ENCODE measurements at places on chromosomes 5 and 9.

- no peak for DNase-seq
These were observed 28.4 kb downstream of the PCDHGC5 start for GRCh38 chr5:141517312-141517711.

DNA sequence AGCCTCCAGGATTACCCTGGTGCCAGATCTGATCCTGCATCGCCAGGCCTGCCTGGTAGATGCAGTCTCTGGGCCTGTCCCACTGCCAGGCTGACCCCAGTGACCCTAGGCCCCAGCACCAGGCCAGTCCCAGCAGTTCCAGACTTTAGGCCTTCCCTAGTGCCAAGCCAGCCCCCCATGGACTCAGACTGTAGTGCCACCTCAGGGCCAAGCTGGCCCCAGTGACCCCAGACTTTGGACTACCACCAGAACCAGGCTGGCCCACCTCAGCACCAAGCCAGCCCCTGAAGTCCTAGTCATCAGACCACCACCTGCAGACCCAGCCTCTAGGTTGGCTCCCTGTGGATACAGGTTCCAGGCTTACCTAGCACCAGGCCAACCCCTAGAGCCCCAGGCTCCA lies 142.5 kb downstream of the PJA2 start:
- DNase-seq, result no peak

- DNase-seq, result no peak
These were observed 201.3 kb upstream of the IL12B start for GRCh38 chr5:159531554-159532105.

DNA sequence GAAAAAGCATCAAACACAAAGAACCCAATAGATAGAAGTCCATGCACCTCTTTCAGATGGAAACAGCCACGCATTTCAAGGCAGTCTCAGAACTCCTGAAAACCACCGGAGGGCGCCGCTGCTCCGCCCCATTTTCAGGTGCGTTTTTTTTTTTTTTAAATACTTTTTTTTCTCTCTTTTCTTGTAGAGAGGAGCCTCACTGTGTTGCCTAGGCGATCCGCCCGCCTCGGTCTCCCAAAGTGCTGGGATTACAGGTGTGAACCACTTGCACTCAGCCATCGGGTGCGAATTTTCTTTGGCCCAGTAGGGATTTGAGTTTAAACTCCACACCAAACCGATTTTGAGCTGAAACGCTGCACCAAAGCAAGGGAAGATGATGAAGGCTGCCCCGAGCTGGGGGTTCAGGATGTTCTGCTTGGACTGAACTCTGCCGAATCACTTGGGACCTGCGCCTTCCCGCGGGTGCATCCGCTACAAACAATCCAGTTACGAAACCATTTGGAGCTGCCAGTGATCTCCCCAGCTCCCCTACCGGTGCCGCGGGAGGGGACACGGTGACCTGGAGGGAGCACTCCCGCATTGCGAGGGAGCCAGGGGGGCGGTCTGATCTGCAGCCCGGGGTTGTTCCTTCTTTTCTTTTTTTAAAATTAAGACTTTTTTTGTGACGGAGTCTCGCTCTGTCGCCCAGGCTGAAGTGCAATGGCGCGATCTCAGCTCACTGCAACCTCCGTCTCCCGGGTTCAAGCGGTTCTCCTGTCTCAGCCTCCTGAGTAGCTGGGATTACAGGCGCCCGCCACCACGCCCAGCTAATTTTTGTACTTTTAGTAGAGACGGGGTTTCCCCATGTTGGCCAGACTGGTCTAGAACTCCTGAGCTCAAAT lies 1.4 kb downstream of the PTGR1 start:
- DNase-seq, result peak; percentile 37

GRCh38 chr5:83723031-83723430 lies 2.4 kb upstream of the HAPLN1 start:
- no peak for DNase-seq

GRCh38 chr5:15267966-15268365 lies 232.0 kb upstream of the FBXL7 start:
- no peak for DNase-seq

DNA sequence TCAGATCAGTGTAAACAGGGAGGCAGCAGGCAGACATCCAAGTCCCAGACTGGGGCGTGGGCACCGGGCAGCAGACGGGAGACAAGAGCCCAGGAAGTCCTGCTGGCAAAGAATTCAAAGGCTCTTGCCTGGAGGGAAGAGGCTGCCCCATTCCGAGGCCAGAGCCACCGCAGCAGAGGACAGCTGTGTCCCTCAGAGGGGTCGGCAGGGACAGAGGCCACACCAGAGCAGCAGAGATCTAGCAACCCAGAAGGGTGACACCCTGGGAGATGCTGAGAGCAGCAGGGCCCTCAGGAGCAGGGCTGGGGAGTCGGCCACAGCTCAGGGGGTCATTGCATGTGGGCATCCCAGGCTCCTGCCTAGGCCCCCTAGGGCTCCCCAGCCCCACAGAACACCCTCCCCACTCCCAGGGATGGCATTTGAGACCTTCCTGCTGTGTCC lies 29.1 kb downstream of the ADAMTS2 start:
- DNase-seq, result no peak

DNA sequence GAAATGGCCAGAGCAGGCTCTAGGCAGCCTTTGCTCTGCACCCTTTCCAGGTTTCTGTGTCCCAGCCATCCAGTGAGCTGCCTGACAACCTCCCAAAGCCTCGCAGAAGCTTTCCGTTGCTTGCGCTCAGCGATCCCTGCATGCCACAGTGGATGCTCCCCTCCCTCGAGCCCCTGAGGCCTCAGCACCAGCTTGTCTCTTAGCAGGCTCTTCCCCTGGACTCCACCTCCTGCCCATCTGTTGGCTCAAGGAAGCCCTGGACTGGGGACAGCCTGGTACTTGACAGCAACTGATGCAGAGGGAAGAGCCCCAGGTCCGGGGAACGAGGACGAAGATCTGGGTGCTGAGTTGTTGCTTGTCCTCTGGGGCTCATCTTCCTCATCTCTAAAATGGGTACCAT lies 23.2 kb downstream of the TSPAN17 start:
- no peak for DNase-seq

DNA sequence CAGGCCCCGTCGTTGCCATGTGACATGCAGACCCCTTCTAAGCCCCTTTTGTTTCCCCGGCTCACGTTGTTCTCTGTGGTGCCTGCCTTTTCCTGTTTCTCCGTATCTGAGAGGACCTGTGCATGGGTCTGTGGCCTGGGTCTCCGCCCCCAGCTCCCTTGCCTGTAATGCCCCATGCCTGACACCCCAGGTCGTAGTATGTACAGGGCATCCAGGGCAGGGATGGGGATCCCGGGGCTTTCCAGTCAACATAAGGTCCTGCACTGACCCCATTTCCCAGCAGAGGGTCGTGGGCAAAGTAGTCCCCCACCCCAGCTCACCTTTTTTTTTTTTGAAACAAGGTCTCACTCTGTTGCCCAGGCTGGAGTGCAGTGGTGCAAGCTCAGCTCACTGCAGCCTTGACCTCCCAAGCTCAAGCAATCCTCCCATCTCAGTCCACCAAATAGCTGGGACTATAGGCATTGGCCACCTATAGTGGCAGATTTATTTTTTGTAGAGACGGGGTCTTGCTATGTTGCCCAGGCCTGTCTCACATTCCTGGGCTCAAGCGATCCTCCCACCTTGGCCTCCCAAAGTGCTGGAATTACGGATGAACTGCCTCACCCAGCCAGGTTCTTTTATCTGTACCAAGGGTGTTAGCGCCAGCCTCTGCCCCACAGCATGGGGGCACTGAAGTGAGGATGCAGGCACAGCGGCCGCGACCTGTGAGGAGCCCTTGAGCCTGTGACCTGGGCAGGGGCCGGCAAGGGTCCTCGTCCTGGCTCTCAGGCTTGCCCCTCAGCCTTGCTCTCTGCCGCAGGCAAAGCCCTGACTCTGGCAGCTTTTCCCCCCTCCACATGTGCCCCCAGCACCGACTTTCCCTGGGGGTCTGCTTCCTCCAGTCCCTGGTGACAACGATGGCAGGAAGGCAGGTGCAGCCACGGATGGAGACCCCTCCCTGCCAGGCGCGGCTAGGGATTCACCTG lies 19.1 kb upstream of the QSOX2 start:
- no peak for DNase-seq

DNA sequence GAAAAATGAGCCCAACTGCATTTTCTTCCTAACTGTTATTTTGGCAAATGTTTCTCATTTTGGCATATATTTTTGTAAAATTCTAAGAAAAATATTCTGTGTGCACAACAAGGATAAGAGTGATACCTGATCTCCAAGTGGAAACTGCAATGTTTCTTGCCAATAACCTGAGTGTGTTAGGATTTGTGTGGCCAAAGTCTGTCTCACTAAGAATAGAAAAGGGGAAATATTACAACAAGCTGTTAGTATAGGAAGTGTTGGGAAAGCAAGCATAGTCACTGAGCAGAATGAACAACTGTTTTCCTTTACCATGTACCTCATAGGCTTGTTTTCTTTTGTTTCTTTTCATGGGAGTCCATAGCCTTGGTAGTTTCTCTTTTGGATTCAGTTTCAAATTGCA lies 624.2 kb downstream of the MTRR start:
- no peak for DNase-seq

- DNase-seq, result no peak
These were observed 2.9 kb downstream of the SEC24A start for GRCh38 chr5:134651531-134651930.

GRCh38 chr5:167503926-167504720 lies 787.3 kb upstream of the WWC1 start:
- DNase-seq, result no peak

DNA sequence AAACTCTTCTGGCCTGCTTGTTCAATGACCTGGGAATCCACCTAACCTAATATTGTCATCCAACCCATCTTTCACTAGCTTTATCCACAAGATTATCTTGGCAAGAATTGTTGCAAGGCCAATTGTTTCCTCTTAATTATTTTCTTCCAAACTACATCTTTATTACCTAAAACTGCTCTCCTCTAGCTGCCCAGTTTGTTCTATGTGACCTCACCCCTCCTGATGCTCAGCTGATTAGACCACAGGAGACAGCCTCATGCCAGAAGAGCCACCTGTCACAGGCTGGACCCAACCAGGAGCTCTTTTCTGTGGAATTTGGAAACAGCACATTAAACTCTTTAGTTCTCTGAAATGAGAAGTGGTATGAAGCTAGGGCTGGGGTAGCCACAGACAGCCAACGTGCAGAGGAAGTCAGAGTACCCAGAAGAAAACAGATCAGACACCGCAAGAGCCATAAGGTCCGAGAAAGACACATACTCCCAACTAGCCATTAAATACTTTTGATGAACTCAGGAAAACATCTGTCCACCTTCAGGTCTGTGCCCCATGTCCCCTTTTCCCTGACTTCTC lies 12.0 kb downstream of the SAXO1 start:
- DNase-seq, result no peak

- DNase-seq, result no peak
These were observed 35.6 kb downstream of the PTTG1 start for GRCh38 chr5:160457252-160457651.

- DNase-seq, result no peak
These were observed 40.6 kb downstream of the IRX2 start for GRCh38 chr5:2710910-2711309.

GRCh38 chr5:6961123-6961522 lies 247.9 kb downstream of the TENT4A start:
- DNase-seq, result no peak

GRCh38 chr5:172417983-172418630 lies 36.2 kb downstream of the SH3PXD2B start:
- DNase-seq, result no peak

Data from activated CD4-positive, CD25-positive, alpha-beta regulatory T cell (primary cell).